ENCODE measurements at places on chromosomes 7 and 10.

DNA sequence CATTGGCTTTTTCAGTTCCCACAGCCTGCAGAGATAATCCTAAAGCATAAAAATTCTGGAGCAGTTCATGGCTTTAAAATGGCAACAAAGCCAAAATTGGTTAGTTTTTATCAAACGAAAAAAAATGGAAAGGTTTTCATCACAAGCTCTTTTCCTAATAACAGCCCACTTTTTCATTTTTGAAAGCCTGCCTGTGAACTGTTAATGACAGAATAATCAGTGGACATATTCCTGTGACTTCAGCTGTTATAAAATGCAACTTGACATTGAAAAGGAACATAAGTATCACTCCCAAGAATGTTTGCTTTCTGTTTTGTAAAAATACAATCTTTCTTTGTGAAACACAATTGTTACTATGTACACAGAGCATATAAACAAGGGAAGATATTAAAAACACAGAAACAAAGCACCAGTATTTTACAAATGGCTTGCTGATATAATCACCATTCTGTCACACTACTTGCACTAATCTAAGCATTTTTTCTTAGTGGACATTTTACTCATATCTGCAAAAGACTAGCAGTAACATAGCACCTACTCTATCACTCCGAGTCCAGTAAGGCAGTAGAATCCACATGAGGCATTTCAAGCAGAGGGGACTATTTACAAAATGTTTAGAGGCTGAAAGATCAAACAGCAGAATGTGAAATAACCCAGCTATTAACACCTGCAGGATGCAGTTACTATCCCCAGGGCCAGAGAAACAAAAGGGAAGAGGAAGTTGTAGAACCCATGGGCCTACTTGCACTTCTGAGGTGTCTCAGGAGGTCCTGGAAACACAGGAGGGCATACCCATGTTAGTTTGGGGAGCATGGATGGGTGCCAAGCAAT is 26.4 kb downstream of the MACC1 start:
- no peak for DNase-seq

GRCh38 chr10:49286686-49287085 is 12.3 kb upstream of the C10orf71 start:
- DNase-seq: no peak

DNA sequence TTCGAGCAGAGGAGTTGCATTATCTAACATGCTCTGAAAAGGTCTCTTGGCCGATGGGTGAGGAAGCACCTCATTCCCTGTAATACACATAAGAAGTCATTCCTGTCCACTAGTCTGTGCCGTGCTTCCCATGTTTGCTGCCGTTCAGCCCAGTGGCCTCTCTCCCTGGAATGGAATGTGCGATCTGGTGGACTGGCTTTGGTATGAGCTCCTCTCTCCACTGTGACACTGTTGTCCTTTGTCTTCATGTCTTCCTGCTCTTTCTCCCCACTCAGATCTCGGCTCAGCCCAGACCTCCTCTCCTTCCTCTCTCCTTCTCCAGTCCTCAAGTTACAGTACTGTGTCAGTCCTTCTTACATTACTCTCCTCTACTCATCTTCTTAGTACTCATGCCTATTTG is 192.8 kb upstream of the KLF6 start:
- no peak for DNase-seq

DNA sequence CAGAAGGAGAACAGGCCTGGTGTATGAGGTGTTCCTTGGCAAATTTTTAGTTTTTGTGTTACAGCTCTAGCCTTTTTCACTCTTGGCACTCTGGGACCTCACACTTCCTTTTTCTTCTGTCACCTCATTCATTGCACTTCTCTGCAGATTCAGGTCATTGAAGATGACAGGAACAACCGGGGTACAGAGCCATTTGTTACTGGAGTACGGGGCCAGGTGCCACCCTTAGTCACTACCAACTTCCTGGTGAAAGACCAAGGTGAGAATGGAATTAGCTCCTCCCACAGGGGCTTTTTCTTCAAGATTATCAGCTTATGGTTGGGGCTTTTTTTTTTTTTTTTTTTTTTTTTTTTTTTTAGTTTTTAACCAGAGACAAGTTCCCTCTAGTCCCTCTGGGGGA is 18.5 kb upstream of the CHCHD1 start:
- DNase-seq: no peak

DNA sequence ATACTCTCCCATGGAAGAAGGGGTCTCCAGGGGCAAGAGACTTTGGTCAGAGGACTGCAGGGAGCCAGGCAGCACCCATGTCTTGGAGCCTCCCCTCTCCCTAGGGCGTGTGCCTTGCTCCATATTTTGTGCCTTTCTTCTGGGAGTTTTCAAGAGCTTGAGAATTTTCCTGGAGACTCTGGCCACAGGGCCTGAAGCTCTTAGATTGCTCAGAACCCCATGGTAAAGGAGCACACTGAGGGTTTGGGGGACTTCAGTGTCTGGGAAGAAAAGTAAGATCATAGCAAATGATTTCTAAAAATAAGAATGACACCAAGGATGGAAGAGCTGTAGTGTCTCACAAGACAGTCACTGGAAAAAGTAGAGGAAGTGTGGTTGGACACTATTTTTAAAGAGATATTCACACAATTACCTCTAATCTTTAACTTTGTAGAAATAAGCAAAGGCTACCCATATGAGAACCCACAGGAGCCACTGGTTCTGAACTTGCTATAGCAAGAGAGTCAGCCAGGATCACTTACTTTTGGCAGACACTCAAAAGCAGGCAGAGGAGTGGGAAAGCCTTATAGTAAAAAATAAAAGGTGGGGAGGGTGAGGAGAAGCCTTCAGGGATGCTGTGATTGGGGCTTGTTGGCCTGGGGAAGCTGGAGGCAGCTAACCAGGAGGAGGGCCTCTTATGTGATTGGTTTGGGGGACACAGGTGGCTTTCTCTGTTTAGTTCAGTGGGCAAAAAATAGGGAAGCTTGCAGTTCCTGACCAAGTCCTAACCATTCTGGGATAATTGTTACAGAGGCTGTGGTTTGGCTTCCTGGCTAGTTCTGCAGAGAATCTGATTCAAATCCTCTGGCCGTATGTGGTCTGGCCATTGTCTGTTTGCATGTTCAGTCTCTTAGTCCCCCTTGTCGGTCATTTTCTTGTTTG is 5.1 kb upstream of the CSGALNACT2 start:
- DNase-seq: no peak

GRCh38 chr10:78540355-78541076 is 506.9 kb downstream of the RPS24 start:
- no peak for DNase-seq

- DNase-seq: no peak
Measured at GRCh38 chr7:89760690-89761089, 393.6 kb upstream of the STEAP1 start.

- no peak for DNase-seq
Measured at GRCh38 chr10:22641743-22642142, 72.6 kb downstream of the PIP4K2A start.

GRCh38 chr7:11196143-11196542 is 222.5 kb downstream of the PHF14 start:
- no peak for DNase-seq

DNA sequence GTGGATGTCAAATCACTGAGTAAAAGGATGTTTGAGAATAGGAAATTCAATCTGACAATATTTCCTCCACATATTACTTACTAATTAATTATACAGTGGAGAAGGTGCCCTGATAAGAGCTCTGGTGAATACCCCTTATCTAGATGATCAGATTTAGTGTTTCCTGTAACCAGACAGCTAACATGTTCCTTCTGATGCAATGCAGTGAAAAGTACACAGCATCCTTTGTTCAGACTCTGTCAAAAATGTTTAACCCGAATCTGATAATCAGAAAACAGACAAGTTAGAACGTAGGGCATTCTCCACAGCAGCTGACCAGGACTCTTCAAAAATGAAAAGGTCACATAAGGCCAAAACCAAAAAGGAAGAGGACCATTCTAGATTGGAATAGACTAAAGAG is 46.2 kb downstream of the WDR11 start:
- DNase-seq: no peak

- no peak for DNase-seq
Measured at GRCh38 chr10:33327751-33328150, 6.7 kb downstream of the NRP1 start.

- DNase-seq: no peak
Measured at GRCh38 chr10:96013956-96014355, 29.4 kb upstream of the CCNJ start.

- DNase-seq: no peak
Measured at GRCh38 chr10:128896963-128897362, 570.1 kb upstream of the MGMT start.

Measured in stimulated activated CD4-positive, alpha-beta T cell treated with anti-CD3 and anti-CD28 coated beads, TNF-alpha, amount 100 ng/mL, for 4 hours (primary cell).